Germinal center (tissue), 1 donor: ENCODE measurements at places on chromosomes 1 and 21.
A peak's percentile ranks its signal among the peaks of the same experiment; 100 is the strongest.

GRCh38 chr1:84370266-84370665 lies 28.0 kb upstream of the DNASE2B start:
- no peak for DNase-seq

DNA sequence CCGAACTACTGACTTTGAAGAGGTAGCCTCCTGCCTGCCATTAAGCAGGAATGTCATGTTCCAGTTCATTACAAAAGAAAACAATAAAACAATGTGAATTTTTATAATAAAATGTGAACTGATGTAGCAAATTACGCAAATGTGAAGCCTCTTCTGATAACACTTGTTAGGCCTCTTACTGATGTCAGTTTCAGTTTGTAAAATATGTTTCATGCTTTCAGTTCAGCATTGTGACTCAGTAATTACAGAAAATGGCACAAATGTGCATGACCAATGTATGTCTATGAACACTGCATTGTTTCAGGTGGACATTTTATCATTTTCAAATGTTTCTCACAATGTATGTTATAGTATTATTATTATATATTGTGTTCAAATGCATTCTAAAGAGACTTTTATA lies 159.8 kb upstream of the SGIP1 start:
- no peak for DNase-seq

GRCh38 chr1:57623791-57624538 lies 200.1 kb upstream of the DAB1 start:
- DNase-seq: no peak

- DNase-seq: no peak
These were observed 363.8 kb downstream of the PTPRC start for GRCh38 chr1:199002661-199003060.

- no peak for DNase-seq
These were observed 81.4 kb upstream of the WLS start for GRCh38 chr1:68313735-68314134.

- peak; percentile 22 for DNase-seq
These were observed 196.5 kb downstream of the DYRK1A start for GRCh38 chr21:37562920-37563640.

GRCh38 chr1:223707256-223708000 lies 4.9 kb upstream of the CAPN2 start:
- no peak for DNase-seq

- peak; percentile 45 for DNase-seq
These were observed 743 bp downstream of the CD52 start for GRCh38 chr1:26318338-26319064.
